ENCODE measurements at places on chromosomes 7 and 10. TPM values are rescaled to one million over a fixed set of nuclear protein-coding genes. Genes with fewer than 3 reads are reported as not detected.

Gene HOXA3
- total RNA-seq: 1.3 TPM

Gene TMEM196
- not detected for total RNA-seq

Gene NRG3
- not detected for total RNA-seq

Gene FAM237B
- not detected for total RNA-seq

Gene GBX1
- total RNA-seq: not detected

Gene ASAH2B
- total RNA-seq: 0.94 TPM

Gene THSD7A
- 1.1 TPM for total RNA-seq

Gene MMRN2
- total RNA-seq: 1.5 TPM

Gene MSMB
- total RNA-seq: not detected

Gene SORCS1
- total RNA-seq: not detected

Gene CHAT
- total RNA-seq: not detected

Gene CTAGE4
- 0.32 TPM for total RNA-seq

Gene SLC12A9
- 9.4 TPM for total RNA-seq

Data from bronchial smooth muscle cell (primary cell).